ENCODE measurements at places on chromosomes 1 and 21. TPM values are rescaled to one million over a fixed set of nuclear protein-coding genes. Genes with fewer than 3 reads are reported as not detected.

Gene LCE1B
- total RNA-seq, result not detected

DNA sequence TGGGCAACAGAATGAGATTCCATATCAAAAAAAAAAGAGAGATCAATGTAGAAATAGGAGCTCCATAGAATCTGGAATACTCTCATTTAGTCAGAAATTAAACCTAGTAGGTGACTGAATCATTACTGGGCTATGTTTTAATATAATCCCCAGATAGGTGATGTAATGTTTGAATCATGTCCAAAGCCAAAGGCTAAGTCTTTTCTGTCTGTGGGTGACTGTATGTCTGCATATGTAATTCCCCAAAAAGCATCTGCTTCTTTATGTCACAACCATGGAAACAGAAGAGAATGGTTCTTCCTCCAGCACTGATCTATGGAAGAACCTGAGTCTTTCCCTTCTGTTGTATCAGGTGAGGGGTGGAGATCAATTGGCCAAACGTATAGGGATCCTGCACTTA, 5.8 kb downstream of the LAMC2 start:
- peak; percentile 92 for DNase-seq

- peak; percentile 34 for DNase-seq
Observed at GRCh38 chr1:7388141-7388487, 383.0 kb upstream of the VAMP3 start.

- DNase-seq, result no peak
Observed at GRCh38 chr1:55326496-55327243, 111.5 kb upstream of the USP24 start.

- DNase-seq, result peak; percentile 26
Observed at GRCh38 chr1:1755426-1755825, 22.8 kb downstream of the NADK start.

Gene F5
- total RNA-seq, result not detected

- no peak for DNase-seq
Observed at GRCh38 chr1:228871314-228872061, 136.2 kb downstream of the RHOU start.

- peak; percentile 74 for DNase-seq
Observed at GRCh38 chr1:51924455-51924854, 45.9 kb upstream of the NRDC start.

- no peak for DNase-seq
Observed at GRCh38 chr21:38813547-38813946, 7.8 kb downstream of the ETS2 start.

DNA sequence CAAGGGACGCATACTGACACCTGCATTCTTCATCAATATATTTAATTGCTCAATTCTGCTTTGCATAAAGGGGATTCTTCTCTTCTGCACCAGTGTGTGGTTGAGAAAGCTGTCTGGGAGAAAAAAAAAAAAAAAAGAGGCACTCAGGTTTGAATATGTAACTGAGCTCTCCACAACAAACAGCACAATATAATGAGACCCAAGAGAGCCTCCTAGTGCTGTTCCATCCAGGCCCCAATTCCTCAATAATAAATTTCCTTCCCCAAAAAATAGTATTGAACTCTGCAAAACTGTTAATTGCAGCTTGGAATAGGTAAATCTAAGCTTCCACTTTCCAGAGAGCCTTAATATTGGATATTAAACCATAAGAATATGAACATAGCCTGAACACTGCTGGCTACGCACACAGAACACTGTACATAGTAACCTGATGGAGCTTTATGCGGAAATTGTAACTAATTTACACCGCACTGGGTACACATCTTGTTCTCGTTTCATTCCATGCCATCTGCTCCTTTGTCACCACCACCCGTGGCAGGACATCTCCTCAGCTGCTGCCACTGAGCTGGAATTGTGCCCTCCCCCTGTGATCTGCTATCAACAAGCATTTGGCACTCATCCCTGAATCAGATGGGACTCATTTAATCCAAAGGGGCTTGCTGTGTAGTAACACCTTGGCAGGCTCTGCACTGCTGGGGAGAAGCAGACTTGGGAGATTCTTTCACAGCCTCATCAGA, 272.0 kb downstream of the HHIPL2 start:
- no peak for DNase-seq

DNA sequence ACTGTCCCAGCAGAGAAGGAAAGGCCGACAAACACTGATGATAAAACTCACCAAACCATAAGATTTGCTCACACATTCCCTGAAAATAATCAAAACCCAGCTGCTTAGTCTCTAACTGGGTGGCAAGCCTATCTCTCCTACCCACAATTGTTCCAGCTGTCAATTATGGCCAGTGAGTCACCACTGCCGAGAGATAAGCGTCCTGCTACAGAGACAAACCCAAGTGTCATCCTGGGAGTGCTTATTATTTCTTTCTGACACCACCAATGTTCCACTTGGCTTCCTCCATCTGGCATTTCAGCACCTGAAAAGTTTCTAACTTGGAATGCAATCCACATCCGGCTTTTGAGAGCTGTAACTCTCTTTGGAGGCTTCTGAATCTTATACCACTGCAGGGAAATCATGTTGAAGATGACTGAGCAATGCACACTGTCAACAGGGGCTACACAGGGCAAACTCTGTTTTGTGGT, 51.5 kb upstream of the VAV3 start:
- DNase-seq, result peak; percentile 71

Gene PCAT6
- 0.29 TPM for total RNA-seq

Gene TTC39A
- total RNA-seq, result 0.88 TPM

Gene JAM2
- 0.88 TPM for total RNA-seq

- DNase-seq, result peak; percentile 50
Observed at GRCh38 chr1:31782421-31783410, 18.6 kb upstream of the ADGRB2 start.

GRCh38 chr1:3660704-3661103, 8.4 kb downstream of the TP73 start:
- DNase-seq, result no peak

Gene SLC9C2
- not detected for total RNA-seq

DNA sequence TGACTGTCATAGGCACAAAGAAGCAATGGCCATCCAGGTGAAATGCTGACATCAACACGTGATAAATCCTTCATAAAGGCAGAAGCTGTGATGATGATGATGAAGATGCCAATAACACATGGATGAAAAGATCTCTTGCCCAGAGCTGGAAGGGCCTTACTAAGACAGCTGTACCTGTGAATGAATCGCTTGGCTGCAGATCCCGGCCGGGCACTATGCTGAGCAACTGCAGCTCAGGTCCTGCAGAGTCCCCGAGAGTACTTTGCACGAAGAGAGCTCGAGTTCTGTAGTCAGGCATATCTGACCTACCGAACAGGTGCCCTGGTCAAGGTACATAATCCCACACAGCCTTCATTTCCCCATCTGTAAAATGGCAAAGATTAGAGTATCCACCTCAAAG, 48.8 kb downstream of the PGBD5 start:
- no peak for DNase-seq

Gene CD1E
- not detected for total RNA-seq

DNA sequence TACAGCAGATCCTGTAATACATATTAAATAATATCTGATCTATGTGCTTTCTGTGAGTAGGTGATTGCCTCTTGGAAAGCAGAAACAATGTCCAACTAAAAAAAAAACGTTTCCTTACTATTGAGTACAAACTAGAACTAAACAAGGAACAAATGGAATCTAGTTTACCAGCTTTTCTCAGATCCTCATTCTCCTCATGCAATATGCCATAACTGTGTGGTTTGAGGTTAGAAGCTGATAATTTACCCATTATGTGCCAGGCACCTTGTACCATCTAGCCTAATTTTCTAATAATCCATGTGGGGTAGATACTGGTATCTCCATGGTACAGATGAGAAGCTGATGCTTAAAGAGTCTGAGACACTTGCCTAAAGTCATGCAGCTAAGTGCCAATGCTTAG, 154.7 kb downstream of the PTGER3 start:
- DNase-seq, result no peak

GRCh38 chr1:213281640-213282301, 230.7 kb downstream of the RPS6KC1 start:
- no peak for DNase-seq

GRCh38 chr1:153742411-153743142, 14.7 kb downstream of the INTS3 start:
- peak; percentile 80 for DNase-seq

DNA sequence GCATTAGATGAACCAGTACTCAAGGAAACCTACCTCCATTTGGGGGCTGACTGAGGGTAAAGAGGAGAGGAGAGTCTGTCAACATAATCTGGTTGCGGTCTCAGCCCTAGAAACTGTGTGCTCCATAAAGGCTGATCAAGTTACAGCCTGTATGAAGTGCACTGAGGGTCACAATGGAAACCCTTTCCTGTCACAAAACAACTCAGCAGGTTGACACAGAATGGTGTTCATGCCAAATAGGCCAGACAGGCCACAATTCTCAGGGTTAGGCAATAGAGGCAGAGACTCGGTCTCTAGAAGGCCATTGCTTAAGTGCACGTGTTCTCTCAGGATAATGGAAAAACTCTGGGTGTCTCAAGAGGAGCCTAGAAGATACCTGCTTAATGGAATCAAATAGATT, 4.1 kb upstream of the ANKRD35 start:
- no peak for DNase-seq

DNA sequence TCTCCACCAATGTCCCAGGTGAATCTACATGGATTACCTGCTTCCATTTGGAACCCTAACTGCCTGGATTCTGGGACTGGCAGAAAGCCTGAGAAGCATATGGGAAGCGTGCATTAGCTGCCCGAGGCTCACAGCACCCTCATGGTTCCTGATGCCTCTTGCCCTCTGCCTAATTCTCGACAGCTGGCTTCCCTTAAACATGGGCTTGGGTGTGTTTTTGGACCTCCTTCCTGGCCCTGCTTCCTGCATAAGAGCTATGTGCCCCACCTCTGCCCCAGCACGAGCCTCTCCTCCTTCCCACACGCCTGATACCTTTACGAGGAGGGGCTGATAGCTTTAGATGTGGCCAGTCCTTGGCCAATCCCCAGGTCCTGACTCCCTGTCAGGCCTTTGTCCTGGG, 152.4 kb upstream of the HMGB4 start:
- DNase-seq, result no peak

DNA sequence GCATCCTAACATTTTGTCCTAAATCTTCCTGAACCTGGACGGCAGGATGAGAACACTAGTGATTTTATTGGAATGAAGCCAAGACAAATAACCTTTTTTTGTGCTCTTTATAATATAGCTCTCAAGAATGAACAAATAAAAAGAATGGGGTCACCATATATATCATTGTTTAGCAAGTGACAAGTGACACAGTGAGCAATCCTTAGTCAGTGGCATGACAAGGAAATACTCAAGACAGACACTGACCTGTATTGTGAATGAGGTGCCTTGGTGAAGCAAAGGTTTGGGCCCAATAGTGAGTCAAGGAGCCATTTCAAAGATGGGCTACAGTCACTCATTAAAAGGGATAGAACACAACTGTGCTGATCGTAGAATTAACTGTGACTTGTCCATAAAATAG, 35.7 kb downstream of the PTGFR start:
- DNase-seq, result no peak

DNA sequence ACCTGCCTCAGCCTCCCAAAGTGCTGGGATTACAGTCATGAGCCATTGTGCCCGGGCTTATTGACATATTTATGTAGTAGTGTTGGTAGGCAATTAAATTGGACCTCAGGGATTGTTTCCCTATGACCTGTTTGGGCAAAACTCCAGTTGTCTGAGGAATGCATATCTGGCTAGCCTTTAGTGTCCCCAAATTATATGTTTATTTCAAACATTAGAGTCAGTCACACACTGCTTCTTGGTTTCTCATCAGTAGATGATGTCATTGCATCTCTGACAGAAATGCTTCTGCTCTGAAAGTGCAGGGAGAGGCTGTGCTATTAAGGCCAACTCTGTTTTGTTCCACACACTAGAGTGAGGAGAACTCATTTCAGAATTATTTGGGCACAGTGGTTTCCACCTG, 12.5 kb downstream of the PIP5K1A start:
- peak; percentile 68 for DNase-seq

DNA sequence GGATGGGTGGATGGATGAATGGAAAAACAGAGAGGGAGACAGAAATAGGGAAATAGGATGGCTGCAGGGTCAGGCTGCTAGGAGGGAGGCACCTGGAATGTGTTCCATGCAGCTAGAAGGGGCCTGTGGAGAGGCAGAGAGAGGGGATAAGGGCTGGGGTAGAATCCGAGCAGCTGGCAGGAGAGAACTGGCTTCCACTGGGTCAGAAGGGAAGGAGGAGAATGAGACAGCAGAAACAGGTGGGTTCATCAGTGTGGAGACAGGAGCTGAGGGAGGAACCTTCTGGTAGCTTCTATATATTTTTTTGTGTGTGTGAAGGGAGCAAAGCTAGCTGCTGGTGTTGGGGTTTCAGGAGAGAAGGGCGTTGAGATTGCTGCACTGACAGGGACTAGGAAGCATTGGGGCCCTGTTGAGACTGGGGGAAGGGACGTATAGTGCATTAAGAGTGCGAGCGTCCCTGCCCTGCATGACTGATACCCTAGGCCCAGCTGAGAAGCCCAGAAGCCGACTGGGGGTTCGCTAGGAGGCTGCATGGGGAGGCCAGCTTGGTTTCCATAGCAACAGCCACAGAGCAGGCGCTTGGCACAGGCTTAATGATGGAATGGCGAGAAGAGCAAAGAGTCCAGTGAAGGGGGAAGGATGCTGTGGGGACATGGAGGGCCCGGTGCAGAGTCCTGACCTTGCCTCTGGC, 14.8 kb upstream of the KIF21B start:
- DNase-seq, result peak; percentile 55

- no peak for DNase-seq
Observed at GRCh38 chr1:191953526-191953925, 204.7 kb upstream of the RGS18 start.

GRCh38 chr1:168455764-168456163, 88.0 kb downstream of the XCL2 start:
- peak; percentile 68 for DNase-seq

Gene PMF1
- total RNA-seq, result 34.0 TPM

DNA sequence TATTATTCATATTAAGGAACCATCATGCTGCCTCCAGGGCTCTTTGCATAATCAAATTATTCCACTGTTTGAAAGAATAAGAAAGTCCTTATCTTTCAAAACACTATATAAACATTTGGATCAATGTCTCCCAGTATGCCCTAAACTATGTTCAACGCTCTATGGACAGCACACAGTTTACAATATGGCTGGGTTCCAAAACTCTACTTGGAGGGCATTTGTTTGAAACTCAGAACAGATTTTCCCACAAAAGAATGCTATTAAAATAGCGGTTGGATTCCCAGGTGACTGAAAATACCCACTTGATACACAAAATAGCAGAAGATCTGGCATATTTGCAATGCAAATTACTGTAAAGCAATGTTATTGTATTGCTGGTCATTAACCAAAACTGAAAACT, 3.2 kb downstream of the HAO2 start:
- no peak for DNase-seq

DNA sequence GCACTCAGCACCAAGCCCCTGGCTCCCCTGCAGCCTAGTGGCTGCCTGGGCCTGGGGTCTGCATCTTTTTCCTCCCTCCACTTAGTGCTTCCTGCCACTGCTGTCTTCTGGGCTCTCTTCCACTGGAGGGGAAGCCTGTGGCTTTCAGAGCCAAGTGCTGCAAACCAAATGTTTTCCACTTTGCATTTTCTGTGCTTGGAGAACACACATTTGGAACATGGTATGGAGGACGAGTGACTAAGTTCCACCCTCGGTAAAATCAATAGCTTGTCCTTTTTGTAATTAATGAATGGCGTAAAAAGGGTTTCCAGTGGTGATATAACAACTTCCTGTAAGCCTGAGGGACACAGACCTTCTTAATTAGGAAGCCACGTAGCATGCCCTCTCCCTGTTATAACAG, 10.1 kb upstream of the GPR153 start:
- no peak for DNase-seq

- no peak for DNase-seq
Observed at GRCh38 chr21:45003331-45004058, 63.7 kb downstream of the SLX9 start.

Gene BTBD8
- total RNA-seq, result 5.8 TPM

Data from osteoblast (primary cell).